ENCODE measurements at places on chromosomes 2 and 18. TPM values are rescaled to one million over a fixed set of nuclear protein-coding genes. Genes with fewer than 3 reads are reported as not detected.

GRCh38 chr2:40814616-40815015 lies 362.7 kb upstream of the SLC8A1 start:
- no peak overlapping the region for H3K4me3 ChIP-seq
- H3K4me1 ChIP-seq = no peaks in the 10 kb centered on the region
- DNase-seq = no peak
- no peaks in the 10 kb centered on the region for H3K27me3 ChIP-seq
- no peaks in the 10 kb centered on the region for H3K36me3 ChIP-seq
- H3K27ac ChIP-seq = no peak overlapping the region

- H3K4me3 ChIP-seq = no peak overlapping the region
- DNase-seq = no peak
- H3K36me3 ChIP-seq = no peaks in the 10 kb centered on the region
- no peaks in the 10 kb centered on the region for H3K27me3 ChIP-seq
- no peaks in the 10 kb centered on the region for H3K4me1 ChIP-seq
These were observed 89.0 kb downstream of the SPRED2 start for GRCh38 chr2:65343386-65343785.

DNA sequence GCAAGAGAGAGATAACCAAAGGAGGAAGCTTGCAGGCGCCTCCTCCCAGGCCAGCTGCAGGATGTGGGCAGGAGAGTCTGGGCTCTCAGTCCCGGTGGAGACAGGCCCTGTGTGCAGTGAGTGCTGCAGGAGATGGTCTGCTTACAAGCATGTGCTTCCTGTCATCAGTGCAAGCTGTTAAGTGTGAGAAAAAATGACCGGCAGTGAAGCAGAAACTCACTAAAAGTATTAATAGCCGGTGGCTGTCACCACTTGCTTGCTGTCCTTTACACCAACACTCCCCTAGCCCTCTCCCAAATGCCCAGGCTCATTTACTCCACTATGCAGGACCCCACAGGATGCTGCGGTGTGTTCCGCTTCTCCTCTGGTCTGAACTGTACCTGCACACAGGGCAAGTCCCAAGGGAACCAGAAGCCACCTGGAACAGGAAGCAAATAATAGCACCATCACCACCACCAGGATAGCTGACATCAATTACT lies 435.6 kb upstream of the HS6ST1 start:
- peaks cover 2% of the 10 kb centered on the region for H3K4me1 ChIP-seq
- DNase-seq = no peak
- peaks cover 22% of the 10 kb centered on the region for H3K27me3 ChIP-seq
- no peaks in the 10 kb centered on the region for H3K36me3 ChIP-seq

DNA sequence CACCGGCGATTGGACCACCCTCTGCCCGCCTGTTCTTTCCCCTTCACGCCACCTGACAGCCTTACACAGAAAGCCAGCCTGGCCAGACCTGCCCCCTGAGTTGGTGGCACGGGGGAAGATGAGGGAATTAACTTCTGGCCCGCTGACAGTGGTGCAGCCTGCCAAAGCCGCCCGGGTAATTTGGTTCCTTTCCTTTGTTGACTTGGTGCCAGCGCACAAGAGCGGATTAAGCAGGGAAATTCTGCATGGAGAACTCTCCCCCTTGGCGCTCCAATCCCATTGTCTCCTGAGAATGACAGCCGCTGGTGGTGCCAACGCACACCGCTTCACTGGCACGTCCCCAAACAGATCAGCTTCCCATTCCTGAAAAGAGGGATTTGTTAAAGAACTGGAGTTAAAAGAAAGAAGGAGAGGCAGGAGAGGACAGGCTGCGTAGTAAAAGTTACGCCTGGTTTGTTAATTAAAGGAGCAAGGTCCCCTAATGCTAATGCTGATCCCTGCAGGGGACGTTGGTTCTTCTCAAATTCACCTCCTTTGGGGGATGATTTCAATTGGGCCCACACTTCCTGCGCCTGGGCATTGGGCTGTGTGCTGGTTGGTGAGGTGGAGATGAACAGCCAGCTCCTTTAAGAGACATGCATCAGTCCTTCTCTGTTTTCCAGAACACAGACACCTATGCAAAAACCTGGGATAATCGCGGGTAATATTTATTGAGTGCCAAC lies 286.8 kb downstream of the MYCN start:
- H3K27ac ChIP-seq = no peak overlapping the region
- no peaks in the 10 kb centered on the region for H3K27me3 ChIP-seq
- H3K4me3 ChIP-seq = no peak overlapping the region
- H3K4me1 ChIP-seq = no peaks in the 10 kb centered on the region

GRCh38 chr2:64008434-64009009 lies 10.7 kb downstream of the VPS54 start:
- H3K36me3 ChIP-seq = peaks cover 13% of the 10 kb centered on the region
- no peaks in the 10 kb centered on the region for H3K27me3 ChIP-seq
- peaks cover 34% of the 10 kb centered on the region for H3K4me1 ChIP-seq
- no peak overlapping the region for H3K4me3 ChIP-seq

- H3K27ac ChIP-seq = no peak overlapping the region
- no peaks in the 10 kb centered on the region for H3K36me3 ChIP-seq
- no peaks in the 10 kb centered on the region for H3K27me3 ChIP-seq
- no peaks in the 10 kb centered on the region for H3K4me1 ChIP-seq
- no peak for DNase-seq
These were observed 46.3 kb downstream of the TCF7L1 start for GRCh38 chr2:85179541-85179940.

- H3K36me3 ChIP-seq = no peaks in the 10 kb centered on the region
- DNase-seq = no peak
- no peak overlapping the region for H3K27ac ChIP-seq
These were observed 207.4 kb upstream of the NRP2 start for GRCh38 chr2:205474741-205475415.

GRCh38 chr18:22983175-22983574 lies 50.0 kb downstream of the RBBP8 start:
- no peak overlapping the region for H3K27ac ChIP-seq
- peaks cover 10% of the 10 kb centered on the region for H3K4me1 ChIP-seq
- no peak for DNase-seq
- no peak overlapping the region for H3K4me3 ChIP-seq
- H3K27me3 ChIP-seq = no peaks in the 10 kb centered on the region
- peaks cover 40% of the 10 kb centered on the region for H3K36me3 ChIP-seq

GRCh38 chr18:56003009-56003719 lies 415.2 kb upstream of the TCF4 start:
- no peaks in the 10 kb centered on the region for H3K36me3 ChIP-seq
- no peaks in the 10 kb centered on the region for H3K4me1 ChIP-seq
- no peaks in the 10 kb centered on the region for H3K27me3 ChIP-seq
- no peak overlapping the region for H3K27ac ChIP-seq
- no peak overlapping the region for H3K4me3 ChIP-seq

GRCh38 chr2:3313781-3314375 lies 63.7 kb downstream of the EIPR1 start:
- H3K4me3 ChIP-seq = no peak overlapping the region
- no peak overlapping the region for H3K27ac ChIP-seq
- H3K4me1 ChIP-seq = peaks cover 6% of the 10 kb centered on the region
- H3K36me3 ChIP-seq = peaks cover 2% of the 10 kb centered on the region
- no peak for DNase-seq

GRCh38 chr2:192499476-192499875 lies 304.7 kb upstream of the TMEFF2 start:
- no peaks in the 10 kb centered on the region for H3K36me3 ChIP-seq
- no peak overlapping the region for H3K4me3 ChIP-seq
- no peak overlapping the region for H3K27ac ChIP-seq
- no peaks in the 10 kb centered on the region for H3K4me1 ChIP-seq
- no peaks in the 10 kb centered on the region for H3K27me3 ChIP-seq

DNA sequence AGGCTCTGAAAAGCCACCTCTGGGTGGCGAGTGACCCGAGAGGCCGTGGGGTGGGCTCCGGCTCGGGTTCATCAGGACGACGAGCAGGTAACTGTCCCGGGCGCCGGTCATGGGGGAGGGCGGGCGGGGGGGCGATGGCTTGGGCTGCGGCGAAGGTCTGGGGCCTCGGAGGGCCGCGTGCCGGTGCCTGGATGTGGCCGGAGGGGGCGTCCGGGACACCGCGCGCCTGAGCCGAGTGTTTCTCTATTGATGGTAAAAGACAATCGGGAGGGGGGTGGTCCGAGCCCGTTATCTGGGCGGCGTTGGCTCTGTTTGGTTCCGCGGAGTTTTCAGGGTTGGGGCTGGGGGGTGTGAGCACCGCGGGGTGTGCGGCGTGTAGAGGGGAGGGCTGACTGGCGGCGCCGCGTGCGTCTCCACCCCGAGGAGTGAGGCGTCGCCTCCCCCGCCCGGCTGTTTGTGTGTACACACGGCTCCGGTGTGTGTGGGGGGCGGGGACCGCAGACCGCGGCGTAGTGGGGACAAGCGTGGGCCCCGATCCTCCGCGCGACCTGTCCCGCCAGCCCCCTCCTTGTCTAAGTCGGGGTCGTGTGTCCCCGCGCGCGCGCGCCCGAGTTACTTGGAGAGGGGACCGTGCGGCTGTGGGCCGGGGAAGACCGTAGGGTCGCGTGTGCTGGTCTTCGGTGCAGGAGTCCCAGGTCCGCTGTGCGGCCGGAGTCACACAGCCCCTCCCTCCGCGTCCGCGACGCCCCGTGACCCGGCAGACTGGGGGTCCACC lies 1.6 kb downstream of the CTIF start:
- peaks cover 7% of the 10 kb centered on the region for H3K4me1 ChIP-seq
- no peak overlapping the region for H3K27ac ChIP-seq
- no peaks in the 10 kb centered on the region for H3K36me3 ChIP-seq
- peak overlapping the region; percentile 87 for H3K4me3 ChIP-seq
- peak; percentile 17 for DNase-seq
- H3K27me3 ChIP-seq = peaks cover 22% of the 10 kb centered on the region

AGXT gene
- not detected for total RNA-seq

ZNF892 gene
- total RNA-seq = 3.1 TPM

DSG2 gene
- total RNA-seq = 0.45 TPM

CRYBA2 gene
- total RNA-seq = not detected

Measured in activated naive CD4-positive, alpha-beta T cell treated with anti-CD3 and anti-CD28 coated beads for 36 hours (primary cell).